Caco-2 (cell line): ENCODE measurements at places on chromosomes 1 and 21.
A peak's percentile ranks its signal among the peaks of the same experiment; 100 is the strongest.

- DNase-seq = no peak
These were observed 33.1 kb downstream of the LRRC71 start for GRCh38 chr1:156953571-156953970.

DNA sequence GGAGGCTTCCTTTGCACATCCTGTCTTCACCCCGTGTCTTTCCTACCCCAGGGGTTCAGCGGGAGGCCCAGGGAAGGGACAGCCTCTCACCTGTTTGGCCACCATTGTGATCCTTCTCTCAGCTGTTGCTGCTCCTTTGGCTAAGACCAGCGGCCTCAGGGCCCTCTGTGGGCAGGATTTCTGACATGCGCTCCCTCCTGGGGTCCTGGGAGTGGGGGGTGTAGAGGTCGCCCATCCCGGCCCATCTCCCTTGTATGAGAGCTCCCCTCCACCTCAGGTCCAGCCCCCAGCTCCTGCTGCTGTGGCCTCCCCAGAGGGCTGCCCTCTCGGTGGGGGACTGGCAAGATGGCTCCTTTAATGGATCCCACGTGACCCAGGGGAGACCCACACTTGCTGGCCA, 120.5 kb downstream of the PRDM2 start:
- DNase-seq = no peak

DNA sequence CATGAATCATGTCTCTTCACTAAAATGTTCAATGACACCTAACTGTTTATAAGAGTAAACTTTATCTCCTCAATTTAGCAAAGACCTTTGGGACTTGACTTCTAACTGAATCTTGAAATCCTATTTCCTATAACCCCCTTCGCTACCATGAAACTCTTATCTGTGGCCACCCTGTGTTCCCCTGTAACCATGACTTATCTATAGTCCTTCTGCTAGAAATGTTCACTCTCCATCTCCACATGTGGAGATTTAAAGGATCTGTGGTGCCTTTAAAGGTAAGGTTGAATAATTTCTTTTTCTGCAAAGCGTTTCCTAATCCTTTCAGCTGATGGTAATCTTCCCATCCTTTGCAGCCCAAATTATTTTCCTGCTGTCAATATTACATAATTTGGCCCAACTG, 436.3 kb upstream of the RUNX1 start:
- DNase-seq = no peak

GRCh38 chr1:184753608-184754475, 816 bp downstream of the EDEM3 start:
- peak; percentile 52 for DNase-seq

- no peak for DNase-seq
These were observed 12.5 kb upstream of the VAMP4 start for GRCh38 chr1:171754353-171754705.

DNA sequence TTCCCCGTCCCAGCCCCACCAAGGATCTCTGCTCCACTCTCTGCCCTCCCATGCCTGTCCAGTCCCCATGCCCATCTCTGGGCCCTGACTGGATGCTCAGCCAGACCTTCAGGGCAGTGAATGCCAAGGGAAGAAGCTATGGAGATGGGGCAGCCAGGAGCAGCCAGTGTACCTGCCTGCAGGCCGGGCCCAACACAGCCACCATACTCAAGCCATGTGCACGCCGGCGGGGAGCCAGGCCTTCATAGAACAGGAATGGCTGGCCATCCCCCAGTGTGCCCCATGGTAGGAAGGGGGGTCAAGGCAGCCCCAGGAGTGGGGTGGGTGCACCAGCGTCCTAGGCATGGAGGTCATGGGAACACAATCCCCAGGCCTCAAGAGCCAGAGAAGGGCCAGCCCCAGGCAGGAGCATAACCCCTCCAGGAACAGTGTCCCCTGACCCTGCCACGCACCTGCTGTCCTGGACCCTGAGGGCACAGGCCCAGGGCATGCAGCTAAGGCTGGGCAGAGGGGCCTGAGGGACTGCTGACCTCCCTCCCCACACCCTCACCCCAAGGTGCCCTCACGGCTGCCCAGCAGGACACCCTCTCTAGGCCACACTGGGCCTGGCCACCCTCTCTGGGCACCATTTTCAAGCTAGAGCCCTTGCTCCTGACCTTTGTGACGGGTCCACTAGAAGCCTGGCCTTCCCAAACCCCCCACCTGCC, 20.3 kb upstream of the ARF1 start:
- no peak for DNase-seq

DNA sequence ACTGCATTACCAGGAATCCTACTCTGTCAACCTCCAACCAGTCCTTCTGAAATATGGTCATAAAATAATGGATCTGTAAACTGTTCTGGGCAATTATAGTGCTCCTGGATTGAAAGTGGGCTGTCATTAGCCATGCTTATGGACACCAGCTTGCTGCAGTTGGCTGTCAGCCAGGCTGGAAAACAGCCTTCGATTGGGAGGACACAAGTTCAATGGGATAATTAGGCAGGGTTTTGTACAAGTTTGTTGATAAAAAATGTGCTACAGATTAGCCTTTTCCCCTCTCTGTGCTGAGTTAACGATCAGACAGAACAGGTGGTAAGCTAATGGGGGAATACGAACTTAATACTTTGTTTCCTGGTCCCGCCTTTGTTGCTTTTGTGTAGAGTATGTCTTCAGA, 413.9 kb downstream of the DUSP10 start:
- DNase-seq = no peak

GRCh38 chr1:59831529-59831928, 16.8 kb downstream of the HOOK1 start:
- DNase-seq = no peak

- no peak for DNase-seq
These were observed 674 bp upstream of the TTC4 start for GRCh38 chr1:54714881-54715492.

DNA sequence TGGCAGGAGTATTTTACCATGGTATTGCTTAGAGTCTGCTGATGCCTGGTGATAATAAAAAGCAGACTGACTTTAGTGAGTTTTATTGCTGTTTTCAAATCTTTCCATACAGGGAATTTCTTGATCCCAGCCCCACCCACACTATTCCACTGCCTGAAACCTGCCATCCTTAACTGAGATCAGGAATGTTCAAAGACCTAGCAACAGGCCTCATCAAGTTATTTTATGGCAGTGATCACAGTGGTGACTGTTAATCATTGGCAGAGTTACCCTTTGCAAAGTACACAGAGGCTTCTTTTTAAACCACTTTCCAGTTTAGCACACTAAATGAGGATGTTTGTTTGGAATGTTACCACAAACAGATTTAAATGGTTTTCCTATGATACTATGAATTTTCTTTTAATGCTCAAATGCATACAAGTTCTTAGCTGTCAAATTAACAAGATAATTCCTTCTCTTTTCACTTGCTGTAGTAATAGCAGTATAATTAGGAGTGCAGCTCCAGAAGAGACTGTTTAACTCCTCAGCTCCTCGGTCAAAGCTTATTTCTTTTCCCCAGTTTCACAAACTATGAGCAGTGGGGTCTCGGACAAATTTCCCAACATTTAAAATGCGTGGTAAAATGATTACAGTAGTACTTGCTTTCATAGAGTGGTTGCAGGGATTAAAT, 69.9 kb upstream of the USP25 start:
- DNase-seq = peak; percentile 78

- no peak for DNase-seq
These were observed 336.0 kb upstream of the NR5A2 start for GRCh38 chr1:199691540-199691939.

DNA sequence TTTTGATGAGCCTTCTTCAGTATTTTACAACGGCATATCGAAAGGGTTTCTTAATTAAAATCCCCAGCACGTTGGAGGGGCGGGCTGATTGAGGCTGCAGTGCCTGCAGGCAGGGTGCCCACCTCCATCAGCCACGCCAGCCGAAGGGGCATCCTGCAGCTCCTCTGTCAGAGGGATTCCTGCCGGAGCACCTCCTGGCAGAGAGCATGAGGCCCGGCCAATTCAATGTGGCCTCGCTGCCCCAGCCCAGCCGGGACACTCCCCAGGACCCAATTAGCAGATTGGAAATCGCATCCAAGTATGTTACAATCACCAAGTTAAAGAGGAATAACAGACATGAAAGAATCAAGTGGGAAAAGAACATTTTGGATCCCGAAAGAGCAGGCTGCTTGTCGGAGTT, 216.6 kb downstream of the ST6GALNAC3 start:
- no peak for DNase-seq

DNA sequence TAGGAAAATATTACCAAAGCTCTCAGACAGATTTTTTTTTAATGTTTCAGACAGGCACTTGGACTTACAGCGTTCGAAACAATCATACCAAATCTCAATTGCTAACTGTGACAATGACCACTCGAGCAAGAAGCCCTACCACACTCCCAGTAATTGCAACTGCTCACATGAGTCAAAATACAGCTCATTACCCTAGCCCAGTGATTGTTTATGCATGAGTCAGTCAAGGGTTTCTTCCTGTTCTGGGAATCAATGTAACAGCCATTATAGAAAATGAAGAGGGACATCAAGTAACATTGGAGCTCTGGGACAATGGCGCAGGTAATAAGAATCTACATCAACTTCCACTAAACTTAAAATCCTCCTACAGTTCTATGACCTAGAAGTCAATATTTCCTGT, 56.1 kb upstream of the SH3GLB1 start:
- DNase-seq = no peak

DNA sequence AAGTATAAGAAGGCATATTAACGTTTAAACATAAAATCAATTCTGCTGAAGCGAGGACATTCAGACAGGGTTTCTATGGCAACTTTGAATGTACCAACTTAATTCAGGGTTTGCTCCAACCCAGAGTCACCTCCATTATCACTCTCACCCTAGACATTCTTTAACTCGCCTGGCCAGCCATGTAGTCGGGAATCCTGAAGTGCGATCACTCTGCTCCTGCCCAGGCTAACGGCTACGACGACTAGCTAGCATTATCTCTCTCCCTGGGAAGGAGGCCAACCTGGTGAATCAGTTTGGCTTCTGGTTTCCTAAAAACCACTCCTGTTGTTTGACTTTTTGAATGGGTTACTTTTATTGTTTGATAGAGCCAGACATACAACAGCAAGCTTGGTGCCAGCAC, 38.9 kb upstream of the ZBTB18 start:
- no peak for DNase-seq

- DNase-seq = no peak
These were observed 20.0 kb upstream of the RNF19B start for GRCh38 chr1:32984455-32985171.

DNA sequence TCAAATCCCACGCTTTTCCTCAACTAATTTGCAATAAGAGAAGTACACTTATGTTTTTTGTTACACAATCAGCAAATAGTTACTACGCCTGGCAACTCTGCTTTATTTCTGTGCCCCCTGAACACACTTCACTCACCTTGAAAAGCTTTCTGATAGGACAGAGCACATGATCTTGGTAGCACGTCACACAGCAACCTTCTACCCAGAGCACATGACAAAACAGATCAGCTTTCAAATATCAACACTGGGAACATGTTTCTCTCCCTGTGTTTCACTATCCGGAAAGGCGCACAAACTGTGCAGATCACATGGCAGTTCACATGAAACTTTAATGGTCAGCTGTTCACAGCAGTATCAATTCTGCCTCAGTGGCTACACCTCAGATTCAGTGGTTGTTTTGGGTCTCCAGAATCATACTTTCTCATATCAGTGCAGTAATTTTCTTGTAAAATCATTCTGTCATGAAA, 2.2 kb downstream of the SLC19A2 start:
- DNase-seq = no peak

GRCh38 chr1:45446950-45447672, 43.9 kb downstream of the TESK2 start:
- no peak for DNase-seq

DNA sequence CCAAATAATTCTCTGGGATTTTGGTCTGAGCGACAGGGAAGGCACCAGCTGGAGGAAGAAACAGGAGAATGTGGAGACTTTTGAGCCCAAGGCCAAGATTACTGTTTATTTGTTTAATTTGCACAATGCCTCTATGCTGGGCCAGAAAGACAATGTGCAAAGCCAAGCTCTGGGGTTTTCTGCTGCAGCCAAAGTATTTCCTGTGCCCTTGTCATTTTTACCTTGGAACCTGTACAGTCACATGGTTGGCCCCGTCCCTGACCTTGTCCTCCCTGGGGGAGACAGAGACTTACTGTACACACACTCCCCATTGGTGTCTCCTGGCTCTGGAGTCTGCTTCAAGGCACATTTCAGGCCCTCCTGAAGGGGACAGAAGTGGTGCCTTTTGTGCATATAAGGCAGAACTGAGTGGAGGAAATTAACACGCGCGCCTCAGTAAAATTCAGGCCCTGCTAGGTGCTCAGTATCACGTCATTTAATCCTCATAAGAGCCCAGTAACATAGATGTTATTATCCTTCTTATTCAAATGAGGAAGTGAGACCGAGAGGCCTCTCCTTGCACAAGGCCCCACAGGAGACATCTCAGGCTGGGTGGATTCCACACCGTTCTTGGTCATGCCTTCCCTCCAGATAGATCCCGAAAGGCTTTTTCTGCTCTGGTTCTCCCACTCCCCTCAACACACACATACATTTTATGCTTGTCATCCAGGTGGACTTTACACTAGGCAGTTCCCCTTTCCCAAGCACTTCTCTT, 21.1 kb downstream of the C1orf115 start:
- no peak for DNase-seq

DNA sequence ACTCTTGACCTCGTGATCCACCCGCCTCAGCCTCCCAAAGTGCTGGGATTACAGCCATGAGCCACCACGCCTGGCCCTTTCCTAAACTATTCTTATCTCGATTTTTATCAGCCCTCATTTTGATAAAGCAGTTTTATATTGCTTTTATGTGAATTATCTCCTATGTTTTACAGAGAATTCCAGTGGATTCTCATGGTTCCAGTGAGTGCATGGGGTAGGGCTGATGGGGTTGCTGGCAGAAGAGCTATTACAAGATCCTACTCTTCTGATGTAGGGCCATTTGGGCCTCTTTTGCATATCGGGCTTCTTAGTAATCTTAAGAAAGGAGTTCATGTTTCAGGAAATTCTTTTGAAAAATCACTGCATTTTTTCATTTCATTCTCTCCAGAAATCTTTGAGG, 187.6 kb downstream of the PBX1 start:
- no peak for DNase-seq

DNA sequence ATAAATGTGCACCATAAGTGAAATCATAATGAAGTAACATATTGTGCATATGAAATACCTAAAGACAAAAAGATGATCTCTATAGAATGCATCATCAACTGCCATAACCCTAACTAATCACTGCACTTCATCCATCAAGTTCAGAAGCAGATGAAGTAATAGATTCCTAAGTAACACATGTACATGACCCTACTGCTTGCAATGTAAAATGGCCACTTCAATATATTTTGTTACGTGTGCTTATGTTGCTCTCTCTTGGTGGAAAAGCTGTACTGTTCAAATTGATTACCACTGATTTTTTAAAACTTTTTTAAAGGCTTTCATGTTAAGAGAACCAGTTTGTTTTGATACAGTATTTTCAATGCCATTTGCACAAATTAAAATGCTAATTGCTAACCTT, 141.8 kb downstream of the TTLL7 start:
- no peak for DNase-seq

- DNase-seq = no peak
These were observed 179.5 kb downstream of the PTPRU start for GRCh38 chr1:29415861-29416260.

DNA sequence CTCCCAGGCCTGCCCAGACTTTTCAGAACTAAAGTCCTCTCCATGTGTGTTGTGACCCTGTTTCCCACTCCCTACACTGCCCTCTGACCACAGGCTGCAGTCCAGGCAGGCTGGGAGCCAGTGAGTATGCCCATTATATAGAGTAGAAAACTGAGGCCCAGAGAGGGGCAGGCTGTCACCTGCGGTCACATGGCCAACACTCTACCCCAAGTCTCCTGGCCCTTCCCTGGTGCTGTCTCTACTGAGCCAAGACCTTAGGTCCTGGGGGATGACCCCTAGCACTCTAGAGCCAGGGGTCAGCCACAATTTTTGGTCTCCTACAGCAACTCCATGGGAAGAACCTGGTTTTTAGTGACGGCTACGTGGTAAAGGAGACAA, 30.8 kb downstream of the RPS6KA1 start:
- DNase-seq = no peak
